Stimulated activated effector memory CD8-positive, alpha-beta T cell treated with anti-CD3 and anti-CD28 coated beads, Interleukin-12 subunit alpha, Interleukin-12 subunit beta, amount 100 ng/mL, for 72 hours (primary cell): ENCODE measurements at places on chromosomes 16 and 17.

GRCh38 chr16:558298-559020 is 1.7 kb upstream of the PRR35 start:
- no peak for DNase-seq

DNA sequence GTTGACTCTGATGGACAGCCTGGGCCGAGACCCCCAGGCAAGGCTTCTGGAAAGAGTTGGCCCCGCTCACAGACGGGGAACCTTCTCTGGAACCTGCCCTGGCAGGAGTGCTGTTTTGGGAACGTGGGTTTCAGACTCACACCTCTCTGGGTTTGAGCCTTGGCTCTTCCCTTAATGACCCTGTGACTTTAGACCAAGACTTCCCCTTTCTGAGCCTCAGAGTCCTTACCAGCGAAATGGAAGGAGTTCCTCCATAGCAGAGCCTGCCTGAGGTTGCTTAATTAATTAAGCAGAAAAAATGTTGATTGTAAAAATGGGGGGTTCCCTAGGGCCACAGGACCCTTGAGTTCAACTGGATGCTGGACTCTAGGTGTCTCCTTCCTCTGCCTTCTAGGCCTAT is 408.2 kb downstream of the SEC14L1 start:
- no peak for DNase-seq

DNA sequence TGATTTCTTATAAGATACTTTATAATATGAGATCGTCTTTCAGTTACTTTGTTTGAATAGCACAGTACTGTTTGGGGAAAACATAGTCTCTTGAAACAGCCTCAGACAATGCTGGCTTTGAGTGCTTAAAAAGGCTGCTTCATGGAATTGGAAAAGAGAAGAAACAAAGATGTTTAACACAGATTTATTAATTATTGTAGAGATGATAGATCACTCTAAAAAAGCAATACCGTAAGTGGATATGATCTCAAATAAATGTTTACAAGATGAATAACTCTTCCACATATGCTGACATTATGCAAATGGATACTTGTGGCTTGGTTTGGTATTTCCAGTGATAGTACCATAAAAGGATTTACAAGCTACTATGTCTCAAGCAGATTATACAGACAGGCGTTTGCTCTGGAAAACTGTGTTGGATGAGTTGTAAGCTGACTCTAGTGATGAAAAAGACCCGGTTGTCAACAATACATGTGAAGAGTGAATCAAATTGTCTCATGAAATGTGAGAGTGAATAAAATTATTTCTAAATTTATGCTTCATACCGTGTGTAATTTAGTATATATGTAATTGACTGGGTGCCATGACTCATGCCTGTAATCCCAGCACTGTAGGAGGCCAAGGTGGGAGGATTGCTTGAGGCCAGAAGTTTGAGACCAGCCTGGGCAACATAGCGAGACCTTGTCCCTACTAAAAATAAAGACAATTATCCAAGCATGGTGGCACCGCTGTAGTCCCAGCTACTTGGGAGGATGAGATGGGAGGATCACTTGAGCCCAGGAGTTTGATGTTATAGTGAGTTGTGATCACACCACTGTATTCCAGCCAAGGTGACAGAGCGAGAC is 105.4 kb downstream of the FTO start:
- no peak for DNase-seq

DNA sequence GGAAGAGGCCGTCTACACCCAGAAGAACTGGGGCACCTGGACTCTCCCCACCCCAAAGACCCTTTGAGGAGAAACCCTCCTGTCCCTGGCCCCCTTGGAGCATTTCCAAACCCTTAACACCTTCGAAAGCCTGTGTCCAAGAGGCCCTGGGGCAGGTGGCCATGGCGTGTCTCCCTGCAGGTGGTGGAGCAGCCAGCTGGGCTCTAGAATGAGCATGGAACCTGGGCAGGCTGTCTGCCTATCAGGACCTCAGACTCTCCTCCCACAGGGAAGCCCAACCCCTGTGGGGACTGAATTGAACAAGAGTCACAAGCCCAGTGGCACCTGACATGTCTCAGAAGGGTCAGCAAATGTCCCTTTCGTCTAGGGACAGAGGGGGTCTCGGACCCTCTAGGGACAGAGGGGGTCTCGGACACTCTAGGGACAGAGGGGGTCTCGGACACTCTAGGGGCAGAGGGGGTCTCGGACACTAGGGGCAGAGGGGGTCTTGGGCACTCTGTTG is 8.4 kb downstream of the CBX4 start:
- DNase-seq: no peak

GRCh38 chr16:55061126-55061525 is 130.5 kb downstream of the IRX5 start:
- DNase-seq: no peak

DNA sequence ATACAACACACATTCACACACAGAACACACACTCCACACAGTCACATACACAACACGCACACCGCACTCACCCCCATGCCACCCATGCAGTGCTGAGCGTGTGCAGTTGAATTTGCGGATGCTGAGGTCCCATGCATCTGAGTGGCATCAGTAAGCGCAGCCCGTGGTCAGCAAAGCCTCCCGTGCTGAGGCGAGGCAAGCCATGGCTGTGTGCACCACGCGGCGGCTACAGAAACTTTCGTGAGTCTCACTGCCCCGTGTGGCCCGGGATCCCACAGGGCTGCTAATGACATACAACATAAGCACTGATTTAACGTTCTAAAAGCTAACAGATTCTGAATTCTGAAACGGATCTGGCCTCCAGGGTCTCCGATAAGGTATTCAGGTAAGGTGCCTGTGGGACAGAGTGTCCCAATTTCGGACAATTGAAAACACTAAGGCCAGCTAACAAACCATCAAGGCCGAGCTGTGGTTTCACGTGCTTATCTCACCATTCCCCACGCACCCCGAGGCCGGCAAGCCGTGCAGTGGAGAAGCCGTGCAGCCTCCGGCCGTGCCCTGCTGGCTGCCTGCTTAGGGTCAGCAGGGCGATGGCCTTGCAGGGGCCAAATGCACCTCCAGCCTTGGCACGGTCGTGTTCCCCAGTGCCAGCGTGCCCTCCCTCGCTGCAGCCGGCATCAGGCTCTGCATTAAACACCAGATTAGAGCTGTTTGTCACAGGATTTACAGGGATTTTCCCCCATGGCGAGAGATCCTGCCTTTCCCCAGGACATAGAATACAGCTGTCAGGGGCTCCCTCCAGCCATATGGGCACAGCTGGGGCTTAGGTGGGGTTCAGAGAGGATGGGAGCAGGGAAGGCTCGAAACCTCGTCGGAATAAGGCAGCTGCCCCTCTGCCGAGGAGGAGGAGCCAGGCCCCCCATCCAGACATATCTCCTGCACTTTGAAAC is 191.7 kb downstream of the C16orf95 start:
- no peak for DNase-seq

DNA sequence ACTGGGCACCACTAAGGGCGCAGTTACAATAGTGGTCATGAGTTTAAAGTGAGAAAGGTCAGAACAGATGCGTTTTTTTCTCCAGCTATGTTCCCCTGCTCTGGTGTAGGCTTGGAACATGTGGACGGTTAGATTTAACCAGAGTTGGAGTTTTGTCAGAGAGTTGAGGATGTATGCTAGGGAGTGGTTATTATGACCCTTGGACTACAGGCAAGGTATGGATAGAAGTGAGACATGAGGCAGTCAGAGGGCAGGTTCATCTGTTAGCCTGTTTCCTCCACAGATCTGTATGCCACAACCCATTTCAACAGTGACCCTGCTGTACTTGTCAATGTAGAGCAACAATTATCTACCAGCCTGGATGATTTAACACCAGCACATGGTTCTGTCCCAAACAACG is 22.6 kb downstream of the TPPP3 start:
- DNase-seq: no peak

DNA sequence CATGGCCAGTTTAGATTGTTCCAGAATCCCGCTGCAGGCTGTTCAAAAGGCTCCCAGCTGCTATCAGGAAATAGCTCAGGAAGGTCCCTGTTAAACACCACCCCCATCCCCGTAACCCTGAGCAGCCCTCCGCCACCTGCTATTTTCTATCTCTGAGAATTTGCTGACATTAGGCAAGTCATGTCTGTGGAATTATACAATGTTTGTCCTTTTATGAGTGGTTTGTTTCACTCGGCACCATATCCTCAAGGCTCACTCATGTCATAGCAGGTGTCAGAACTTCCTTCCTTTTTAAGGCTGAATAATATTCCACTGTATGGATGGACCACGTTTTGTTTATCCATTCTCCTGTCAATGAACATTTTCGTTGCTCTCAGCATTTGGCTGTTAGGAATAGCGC is 164.3 kb upstream of the FOXF1 start:
- DNase-seq: no peak

DNA sequence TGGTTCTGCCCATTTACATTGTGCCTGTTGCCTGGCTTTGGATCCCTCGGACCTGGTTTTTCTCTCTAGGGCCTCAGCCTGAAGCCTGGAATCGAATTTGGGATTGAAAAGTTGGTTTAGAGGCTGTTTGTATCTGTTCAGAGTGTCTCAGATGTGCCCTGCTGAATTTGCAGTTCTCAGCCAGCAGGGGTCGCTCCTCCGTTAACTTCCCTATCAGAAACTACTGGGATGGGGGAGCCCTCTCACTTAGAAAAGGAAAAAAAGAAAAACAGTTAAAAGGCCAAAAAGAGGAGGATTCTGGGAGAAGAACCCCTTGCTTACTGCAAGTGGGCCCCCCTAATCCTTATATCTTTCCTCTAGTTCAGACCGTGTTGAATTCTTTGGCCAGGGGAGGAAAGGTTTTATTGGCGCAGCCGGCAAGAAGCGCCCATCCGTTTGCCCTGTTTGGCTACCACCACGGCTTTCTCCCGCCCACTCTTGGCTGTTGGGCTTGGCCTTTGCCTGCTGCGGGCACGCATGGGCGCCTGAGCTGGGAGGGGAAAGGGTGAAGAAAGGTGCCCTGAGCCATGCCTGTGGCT is 8.7 kb downstream of the FZD2 start:
- DNase-seq: no peak

GRCh38 chr17:11330826-11331225 is 89.8 kb downstream of the SHISA6 start:
- DNase-seq: no peak

- DNase-seq: no peak
Observed at GRCh38 chr16:87812200-87812656, 46.4 kb upstream of the KLHDC4 start.

- no peak for DNase-seq
Observed at GRCh38 chr17:65785109-65785508, 223.7 kb upstream of the AXIN2 start.

- no peak for DNase-seq
Observed at GRCh38 chr16:69118994-69119393, 13.4 kb downstream of the CHTF8 start.

DNA sequence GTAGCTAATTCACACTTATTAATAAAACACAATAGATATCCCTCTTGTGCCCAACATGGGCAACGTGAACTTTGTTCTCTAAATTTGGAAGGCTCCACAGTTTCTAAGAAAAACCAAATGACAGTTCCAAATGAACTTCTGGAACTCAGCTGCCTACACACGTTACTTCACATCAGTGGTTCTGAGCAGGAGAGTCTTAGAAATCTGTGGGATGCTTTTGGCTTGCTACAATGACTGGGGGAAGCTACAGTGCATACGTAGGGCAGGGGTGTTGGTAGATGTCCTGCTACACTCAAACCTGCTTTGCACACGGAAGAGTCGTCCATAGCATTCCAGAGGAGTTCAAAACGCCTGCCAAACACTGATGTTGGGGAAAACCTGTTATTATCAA is 8.0 kb downstream of the TXNDC11 start:
- DNase-seq: no peak

- no peak for DNase-seq
Observed at GRCh38 chr17:17547210-17547764, 44.2 kb downstream of the PEMT start.

- no peak for DNase-seq
Observed at GRCh38 chr16:56328276-56329022, 96.9 kb downstream of the AMFR start.

DNA sequence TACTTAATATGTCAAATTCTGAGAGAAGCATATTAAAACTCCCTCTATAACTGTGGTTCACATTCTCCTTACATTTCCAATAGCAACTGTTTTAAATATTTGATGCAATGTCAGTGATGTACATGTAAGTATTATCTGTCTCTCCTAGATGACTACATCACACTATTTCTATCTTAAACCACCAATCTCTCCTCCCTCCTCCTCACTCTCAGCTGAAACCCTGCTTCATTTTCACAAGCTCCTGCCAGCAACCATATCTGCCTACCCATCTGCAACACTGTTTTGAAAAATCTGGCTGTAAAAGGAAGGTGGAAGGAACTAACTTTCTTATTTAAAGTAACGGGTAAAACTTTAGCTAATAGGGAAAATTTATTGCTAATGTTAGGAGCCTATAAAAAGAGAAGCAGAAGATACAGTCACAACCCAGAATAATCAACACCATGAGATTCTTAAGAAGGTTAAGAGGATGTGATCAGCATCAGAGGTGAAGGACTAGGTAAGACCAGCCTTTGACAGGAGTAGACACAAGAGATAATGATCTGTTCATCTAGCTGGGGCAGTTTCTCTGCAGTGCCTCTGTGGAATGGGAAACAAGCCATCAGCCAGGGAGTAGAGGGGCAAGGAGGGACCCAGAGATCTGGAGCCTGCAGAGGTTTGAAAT is 31.0 kb downstream of the MYH10 start:
- DNase-seq: no peak

GRCh38 chr17:82943339-82943738 is 103.5 kb upstream of the ZNF750 start:
- no peak for DNase-seq

- no peak for DNase-seq
Observed at GRCh38 chr17:9907883-9908648, 3.0 kb upstream of the RCVRN start.

- peak; percentile 60 for DNase-seq
Observed at GRCh38 chr17:43171586-43172487, 823 bp downstream of the NBR1 start.

- no peak for DNase-seq
Observed at GRCh38 chr16:72284042-72284789, 112.3 kb upstream of the PMFBP1 start.

GRCh38 chr16:71448274-71448866 is 6.5 kb upstream of the TLE7 start:
- DNase-seq: no peak

- no peak for DNase-seq
Observed at GRCh38 chr17:58327363-58328194, 1.0 kb downstream of the TSPOAP1 start.

DNA sequence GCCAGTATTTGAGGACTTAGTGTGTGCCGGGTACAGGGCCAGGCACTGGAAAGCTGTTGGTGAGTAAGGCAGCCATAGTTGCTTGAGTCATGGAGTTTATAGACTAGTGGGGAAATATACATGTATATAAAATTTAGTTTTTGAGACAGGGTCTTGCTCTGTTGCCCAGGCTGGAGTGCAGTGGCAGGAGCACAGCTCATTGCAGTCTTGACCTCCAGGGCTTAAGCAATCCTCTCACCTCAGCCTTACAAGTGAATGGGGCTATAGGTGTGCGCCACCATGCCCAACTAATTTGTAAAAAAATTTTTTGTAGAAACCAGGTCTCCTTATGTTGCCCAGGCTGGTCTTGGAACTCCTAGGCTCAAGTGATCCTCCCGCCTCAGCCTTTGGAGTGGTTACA is 2.4 kb downstream of the PDP2 start:
- no peak for DNase-seq

- DNase-seq: peak; percentile 80
Observed at GRCh38 chr17:19645734-19646201, 2.8 kb upstream of the ALDH3A2 start.

GRCh38 chr16:57482845-57483545 is 3.3 kb downstream of the DOK4 start:
- DNase-seq: no peak

GRCh38 chr16:1651094-1651973 is 26.7 kb upstream of the JPT2 start:
- DNase-seq: no peak
